Natural killer cell treated with Interleukin-12 subunit alpha and Interleukin-12 subunit beta and Interleukin-15 and Interleukin-18, amount 100 ng/mL, for 72 hours (primary cell): ENCODE measurements at places on chromosomes 4 and X.
A peak's percentile ranks its signal among the peaks of the same experiment; 100 is the strongest.

DNA sequence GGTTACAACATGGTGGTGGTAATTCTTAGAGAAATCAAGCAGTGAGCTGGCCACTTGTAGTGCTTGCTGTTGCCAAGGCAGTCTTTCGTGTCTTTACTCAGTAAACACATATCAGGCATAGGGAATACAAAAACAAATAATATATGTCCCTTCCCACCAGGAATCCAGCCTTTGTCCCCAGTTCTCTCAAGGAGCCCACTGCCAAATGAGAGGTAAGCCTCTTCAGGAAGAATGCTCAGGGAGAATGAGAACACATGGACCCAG, 421 bp upstream of the PLAC1 start:
- DNase-seq = no peak

DNA sequence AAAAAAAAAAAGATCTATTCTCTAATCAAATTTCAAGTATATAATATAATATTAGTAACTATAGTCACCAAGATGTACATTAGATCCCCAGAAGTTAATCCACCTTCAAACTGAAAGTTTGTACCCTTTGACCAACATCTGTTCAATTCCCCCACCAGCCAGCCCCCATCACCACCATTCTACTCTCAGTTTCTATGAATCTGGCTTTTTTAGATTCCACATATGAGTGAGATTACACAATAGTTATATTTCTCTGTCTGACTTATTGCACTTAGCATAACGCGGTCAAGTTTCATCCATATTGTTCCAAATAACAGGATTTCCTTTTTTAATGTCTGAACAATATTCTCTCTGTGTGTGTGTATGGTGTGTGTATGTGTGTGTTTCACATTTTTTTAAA, 33.7 kb upstream of the VMA21 start:
- no peak for DNase-seq

DNA sequence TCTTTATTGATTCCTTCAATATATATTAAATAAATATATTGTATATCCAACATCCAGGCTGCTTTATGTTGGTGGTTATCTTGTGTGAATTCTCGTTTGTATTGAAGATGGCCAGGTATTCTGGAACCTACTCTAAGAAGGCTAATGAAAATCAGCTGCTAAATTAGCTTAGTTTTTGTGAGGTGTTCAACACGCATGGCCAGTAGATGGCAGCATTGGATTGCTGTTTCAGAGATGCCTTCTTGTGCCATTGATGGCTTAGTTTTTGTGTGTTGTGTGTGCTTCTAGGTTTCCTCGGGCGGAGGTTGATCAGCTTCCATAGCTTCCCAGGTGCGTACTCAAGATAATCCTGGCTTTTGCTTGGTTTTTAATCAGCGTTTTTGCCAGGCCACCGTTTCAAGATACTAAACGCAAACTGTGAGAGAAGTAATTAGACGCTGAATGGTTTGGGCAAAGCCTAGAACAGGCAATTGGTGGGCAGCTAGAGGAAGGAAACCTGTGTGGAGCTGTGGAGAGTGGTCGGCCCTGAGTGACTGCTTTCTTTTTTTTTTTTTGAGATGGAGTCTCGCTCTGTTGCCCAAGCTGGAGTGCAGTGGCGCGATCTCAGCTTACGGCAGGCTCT, 15.1 kb downstream of the NOCT start:
- DNase-seq = peak; percentile 77

- no peak for DNase-seq
These were observed 14.3 kb upstream of the AWAT1 start for GRCh38 chrX:70219938-70220764.

GRCh38 chrX:108426262-108426661, 12.0 kb downstream of the COL4A6 start:
- no peak for DNase-seq

DNA sequence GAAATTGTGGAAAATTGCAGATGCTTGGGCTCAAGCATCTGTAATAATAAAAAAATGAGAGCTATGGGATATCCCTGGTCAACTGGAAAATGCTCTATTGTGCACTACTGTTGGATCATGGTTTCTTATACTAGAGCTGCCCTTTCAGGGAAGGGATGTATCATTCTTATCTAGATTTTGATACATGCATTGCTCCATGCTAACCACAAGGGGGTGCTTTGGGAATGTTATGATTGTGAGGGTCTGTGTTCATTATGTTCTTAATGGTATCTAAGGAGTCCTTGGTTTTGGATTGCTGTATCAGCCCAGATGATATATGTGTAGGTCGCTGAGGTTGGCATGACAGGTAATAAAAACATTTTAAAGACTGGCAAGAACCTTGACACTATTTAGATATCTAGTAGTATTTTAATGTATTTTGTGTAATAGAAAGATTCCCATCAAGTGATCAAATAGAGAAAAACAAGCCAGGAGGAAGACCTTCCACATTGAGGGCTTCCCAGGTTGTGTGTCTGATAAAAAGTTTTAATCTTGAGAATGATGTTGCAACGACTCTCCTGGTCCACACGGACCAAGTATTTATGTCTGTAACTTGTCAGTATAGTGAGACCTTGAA, 49.2 kb upstream of the TLR2 start:
- no peak for DNase-seq
